ENCODE measurements at places on chromosomes 5 and 9.
A peak's percentile ranks its signal among the peaks of the same experiment; 100 is the strongest.

DNA sequence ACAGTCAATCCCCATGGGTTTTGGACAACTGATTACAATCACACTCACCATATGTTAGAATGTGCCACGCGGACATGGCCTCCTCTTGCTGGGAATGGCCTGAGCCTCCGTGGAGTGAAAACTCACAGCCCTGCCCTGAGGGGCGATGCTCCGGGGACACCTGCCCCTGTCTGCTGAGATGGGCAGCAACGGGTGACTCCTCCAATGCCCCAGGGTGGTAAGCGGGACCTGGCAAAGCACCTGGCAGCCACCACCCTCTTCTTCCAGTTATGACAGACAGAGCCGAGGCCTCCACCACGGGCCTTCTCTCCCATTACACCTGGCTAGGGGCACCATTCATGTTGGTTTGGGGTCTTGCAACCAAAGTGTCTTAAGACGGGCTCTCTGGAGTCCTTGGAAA, 94.9 kb upstream of the COL5A1 start:
- no peak for DNase-seq

DNA sequence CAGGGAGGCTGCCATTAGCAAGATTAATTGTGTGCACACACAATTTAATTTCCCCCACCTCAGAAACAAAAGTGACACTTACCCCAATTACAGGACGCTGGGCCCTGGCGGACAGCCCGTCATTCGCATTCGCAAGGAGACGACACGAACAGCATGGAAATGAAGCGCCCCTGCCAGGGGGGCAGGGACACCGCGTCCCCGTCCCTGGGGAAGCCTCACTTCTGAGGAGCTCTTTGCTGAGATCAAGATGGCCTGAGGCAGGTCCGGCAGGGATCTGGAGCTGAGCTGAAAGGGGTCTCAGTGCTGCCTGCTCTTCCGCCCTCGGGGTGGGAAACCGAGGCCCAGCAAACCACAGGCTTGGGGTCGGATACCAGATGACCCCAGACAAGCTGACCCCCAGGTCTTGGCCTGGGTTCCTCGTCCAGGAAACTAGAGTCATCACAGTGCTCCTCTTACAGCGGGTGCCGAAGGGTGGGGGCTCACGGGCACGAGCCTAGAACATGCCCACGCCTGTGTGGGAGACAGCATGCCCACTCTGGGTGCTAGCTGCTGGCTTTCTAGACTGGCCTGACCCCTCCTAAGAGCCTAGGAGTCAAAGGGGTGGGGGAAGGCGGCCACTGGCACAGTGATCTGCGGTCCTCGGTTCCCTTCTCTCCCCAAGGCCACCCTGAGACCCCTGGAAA, 103.2 kb downstream of the VAV2 start:
- no peak for DNase-seq

- no peak for DNase-seq
These were observed 245.8 kb upstream of the GAS1 start for GRCh38 chr9:87193151-87193550.

- DNase-seq: no peak
These were observed 33.0 kb upstream of the NCS1 start for GRCh38 chr9:130139251-130139650.

GRCh38 chr5:1212881-1213280, 11.5 kb downstream of the SLC6A19 start:
- DNase-seq: no peak

DNA sequence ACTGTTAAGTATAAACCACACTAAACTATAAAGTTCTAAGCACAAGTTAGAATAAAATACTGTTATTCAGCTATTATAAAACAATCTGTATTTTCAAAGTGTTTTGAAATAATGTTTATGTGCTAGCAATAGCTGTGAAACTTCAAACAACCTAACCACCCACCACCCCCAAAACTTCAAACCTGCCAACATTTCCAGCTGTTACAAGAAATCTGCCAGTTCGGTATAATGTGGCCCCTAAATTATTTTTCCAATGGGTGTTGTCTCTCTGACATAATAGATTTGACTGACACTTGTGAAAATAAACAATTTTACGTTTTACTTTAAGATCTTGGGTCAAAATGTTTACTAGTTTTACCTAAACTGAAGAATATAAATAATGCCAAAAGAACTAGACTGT, 24.7 kb downstream of the MAPKAP1 start:
- DNase-seq: no peak

DNA sequence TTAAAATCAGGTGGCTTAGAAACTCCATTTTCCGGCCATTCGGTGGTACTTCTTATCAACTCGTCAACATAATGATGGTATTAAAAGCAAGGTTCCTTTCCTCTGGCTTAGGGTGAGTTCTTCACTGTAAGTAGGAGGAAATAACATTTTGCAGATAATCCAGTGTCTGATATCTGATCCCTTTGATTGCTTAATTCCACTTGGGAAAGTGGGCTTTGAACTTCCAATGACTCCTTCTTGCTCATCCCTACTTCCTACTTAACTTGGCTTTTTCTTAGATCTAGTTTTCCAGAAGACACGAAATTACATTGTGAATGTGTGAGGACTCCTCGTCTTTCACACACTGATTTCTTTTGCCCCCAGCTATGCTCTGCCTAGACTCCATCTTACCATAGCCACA, 31.5 kb downstream of the DDX31 start:
- no peak for DNase-seq

DNA sequence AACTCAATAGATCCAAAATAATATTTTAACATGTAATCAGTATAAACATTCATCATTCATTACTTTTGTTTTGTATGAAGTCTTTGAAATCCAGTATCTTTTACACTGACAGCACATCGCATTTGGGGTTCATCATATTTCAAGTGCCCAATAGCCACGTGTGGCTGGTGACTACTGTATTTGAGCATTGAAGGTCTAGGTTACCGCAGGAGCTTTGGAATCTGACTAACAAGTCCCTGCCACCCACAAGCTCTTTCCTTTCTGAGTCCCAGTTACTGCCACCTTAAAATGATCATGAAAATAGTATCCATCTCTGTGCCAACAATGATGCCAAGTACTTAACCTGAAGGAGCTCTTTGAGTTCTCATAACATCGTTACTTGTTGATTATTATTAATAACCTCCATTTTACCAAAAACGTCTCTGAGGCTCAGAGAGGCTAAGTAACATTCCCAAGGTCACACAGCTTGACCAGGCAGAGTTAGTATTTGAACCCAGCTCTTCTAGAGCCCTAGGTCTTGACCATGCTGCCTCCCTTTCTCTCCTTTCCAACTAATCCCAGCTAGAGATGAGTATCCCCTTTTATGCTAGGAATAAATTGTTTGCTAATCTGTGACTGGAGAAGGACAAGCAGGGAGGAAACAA, 24.2 kb downstream of the ARHGEF37 start:
- no peak for DNase-seq

DNA sequence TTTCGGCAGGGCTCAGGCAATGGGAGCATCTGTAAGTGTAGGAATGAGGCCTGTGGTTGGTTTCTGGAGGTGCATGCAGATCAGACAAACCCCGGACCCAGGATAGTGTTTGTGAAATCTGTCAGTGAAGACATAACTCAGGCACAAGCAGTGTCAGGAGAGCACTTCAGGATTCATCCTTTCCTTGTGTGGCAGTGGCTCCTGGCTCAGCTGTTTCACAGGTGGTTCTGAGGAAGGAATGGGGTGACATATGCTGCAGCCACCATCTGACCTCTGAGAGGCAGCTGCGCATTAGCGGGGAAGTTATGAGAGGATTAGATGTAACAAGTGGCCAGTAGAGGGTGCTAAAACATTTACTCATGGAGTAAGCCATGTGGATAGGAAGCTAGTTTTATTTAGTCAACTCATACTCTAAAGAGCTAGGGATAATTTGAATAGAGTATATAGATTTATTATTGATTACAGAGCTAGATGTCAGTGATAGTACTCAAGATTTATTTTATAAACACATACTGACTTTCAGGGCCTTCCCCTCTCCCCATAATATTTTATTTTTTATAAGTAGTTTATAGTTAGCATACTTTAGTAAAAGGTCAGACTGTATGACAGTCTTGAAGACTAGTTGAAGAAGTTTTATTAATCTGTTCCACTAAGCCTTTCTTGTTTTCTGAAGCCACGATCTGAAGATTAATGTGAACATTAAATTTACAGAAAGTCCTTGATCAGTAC, 28.4 kb downstream of the NNT start:
- peak; percentile 66 for DNase-seq

DNA sequence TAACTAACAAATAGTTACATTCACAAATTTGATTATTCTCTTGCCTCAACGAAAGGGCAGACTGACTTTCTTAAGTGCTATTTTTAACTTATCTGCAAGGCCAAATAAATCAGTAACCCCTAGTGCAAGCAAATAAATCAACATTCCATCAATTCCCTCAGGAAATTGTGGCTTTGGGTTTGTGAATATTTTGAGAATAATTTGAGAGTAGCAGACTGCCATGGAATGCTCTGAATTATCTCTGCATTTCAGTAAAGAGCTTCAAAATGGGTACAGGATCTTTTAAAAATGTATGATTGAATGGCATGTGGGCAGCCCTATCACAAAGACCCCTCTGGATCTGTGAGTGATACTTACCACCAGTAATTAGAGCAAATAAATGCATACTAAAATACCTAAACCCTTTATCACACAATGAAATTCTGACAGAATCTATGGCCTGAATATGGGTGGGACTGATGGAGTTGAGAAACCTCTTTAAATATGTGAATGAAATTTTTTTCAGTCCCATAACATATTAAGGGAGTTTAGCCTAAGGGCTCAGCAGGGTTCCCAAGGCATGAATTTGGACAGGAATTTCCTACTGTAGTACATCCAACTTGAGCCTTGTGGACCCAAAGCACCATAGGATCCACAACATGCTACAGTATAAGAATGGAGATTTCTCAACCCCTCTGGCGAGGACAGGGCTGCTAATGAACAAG, 92.5 kb upstream of the ITGA2 start:
- no peak for DNase-seq

DNA sequence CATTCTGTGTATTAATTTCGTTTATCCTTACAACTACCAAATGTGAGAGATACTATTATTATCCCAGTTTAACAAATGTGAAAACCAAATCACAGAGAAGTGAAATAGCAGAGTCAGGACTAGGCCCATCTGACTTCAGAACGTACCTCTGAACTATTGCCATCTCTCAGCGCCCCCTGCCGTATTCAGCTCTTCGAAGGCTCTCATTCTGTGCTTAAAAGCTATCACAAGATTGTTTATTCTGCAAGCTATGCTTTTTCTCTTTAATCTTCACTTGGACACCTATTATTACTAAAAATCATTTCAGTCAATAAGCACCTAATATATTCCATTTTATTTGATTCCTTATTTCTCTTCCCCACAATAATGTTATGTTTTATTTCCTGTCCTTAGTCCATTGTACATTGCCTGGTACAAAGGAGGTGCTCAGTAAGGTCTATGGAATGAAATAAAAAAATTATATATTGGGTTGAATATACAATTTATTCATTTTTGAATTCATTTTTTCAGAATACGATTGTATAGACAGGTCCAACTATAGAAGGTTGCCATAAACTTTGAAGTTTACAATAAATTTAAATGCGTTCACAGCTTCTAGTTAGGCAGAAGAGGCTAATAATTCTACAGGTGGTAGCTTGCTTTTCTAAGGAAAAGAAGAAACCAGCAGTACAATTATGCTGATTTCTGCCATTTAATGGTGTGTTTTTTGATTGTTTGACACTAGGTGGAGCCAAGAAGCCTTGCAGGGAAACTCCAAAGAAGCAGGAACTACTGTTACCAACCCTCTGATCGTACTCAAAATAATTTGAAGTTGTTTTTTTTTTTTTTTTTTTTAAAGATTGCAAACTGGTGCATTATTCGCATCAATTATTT, 202.2 kb upstream of the DMRTA1 start:
- peak; percentile 62 for DNase-seq

DNA sequence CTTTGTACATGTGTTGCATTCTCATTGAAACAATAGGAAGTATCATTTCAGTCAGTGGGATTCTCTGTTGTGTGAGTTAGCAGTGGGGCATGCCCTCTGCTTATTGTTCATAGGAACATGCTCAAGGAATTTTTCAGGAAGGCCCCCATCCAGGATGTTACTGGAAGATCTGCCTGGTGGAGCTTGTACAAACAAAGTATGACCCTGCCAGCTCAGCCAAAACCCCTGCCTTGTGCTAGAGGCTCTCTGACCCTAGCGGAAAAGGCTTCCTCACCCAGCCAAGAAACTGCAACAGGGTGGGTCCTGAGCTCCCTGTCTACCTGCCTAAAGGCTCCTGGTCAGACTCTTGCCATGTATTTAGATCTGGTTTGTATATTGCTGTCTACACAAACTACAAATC, 43.2 kb downstream of the MRRF start:
- DNase-seq: no peak

- DNase-seq: no peak
These were observed 111.7 kb upstream of the PCAT7 start for GRCh38 chr9:94443032-94443722.

GRCh38 chr9:101495810-101496209, 37.8 kb upstream of the RNF20 start:
- no peak for DNase-seq

DNA sequence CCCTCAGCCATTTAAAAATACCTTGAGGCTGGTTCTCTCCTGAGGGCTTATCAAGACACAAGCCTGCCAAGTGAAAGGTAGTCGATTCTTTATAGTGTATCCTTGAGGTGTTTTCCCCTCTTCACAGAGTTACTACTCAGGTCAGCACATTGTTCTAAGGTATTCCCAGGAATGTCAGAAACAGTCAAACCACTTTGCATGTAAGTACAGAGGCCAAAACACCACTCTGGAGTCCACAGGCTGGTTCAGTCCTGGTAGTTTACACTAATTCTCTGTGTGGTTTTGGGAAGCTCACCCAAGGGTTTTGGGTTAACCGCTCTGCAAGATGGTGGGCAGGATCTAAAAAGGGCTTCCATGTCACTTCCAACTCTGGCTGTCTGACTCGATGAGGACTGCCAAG, 162.3 kb upstream of the PPP2R2B start:
- no peak for DNase-seq

DNA sequence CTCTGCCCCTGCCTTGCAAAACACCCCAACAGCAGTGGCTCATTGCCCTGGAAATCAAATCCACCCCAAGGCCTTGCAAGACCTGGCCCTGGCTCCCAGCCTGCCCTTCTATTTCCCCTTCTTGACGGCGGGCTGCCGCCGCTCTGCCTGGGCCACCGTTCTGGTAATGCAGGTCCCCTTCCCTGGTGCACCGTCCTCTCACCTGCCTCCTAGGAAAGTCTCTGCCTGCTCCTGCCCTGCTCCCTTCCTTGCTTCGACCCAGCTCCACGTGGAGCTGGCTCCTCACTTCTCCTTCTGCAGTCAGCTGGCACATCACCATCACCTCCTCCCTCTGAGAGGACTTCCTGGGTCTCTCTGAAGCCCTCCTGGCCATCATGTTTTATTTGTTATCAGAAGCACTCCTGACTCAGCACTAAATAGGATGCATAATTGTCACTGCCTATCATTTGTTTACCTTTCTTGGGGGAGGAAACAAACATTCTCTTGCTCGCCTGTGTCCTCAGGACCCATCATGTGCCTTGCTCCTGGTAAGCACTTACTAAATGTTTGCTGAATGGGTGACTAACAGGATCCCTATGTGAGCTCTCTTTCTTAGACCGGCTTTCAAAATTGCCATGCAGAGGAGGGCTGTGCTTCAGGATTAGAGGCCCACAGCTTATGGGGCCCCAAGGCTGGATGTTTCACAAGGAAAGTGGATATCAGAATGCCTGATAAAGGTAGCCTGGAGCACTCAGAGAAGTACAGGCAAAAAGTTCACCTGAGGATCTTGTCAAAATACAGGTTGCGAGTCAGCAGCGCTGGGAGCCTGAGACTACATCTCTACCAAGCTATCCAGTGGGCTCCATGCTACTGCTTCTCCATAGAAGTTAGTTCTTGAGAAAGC, 19.6 kb upstream of the C5orf47 start:
- no peak for DNase-seq

- no peak for DNase-seq
These were observed 311.7 kb upstream of the ZNF608 start for GRCh38 chr5:125057912-125058826.
